ENCODE measurements at places on chromosomes 3 and 15.

GRCh38 chr3:27208961-27209616 lies 160.1 kb downstream of the NEK10 start:
- DNase-seq, result no peak

DNA sequence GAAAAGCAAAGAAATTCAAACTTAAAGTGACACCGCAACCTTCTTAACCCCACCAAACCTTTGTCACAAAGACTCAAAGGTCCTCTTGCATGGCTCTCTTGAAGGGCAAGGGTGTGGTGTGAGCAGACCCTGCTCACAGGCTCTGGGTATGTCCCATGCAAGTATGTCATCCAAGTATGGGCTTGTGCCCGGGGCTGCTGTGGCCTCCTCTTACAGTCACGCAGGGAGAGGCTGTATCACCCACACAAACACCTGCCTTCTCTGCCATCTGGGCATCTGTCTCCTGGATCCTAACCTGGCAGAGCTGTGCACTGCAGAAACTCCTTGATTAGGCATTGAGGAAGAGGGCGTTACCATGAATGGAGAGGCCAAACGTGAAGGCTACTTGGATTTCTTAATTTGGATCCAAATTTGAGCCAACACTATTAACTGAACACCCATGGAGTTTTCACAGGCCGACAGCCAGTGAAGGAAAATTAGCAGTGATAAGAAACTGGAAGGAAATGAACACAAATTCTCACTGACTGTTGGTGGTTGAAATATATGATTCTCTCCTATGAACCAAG lies 146.6 kb downstream of the DUT start:
- no peak for DNase-seq

GRCh38 chr3:27392950-27393679 lies 23.9 kb upstream of the NEK10 start:
- DNase-seq, result no peak

DNA sequence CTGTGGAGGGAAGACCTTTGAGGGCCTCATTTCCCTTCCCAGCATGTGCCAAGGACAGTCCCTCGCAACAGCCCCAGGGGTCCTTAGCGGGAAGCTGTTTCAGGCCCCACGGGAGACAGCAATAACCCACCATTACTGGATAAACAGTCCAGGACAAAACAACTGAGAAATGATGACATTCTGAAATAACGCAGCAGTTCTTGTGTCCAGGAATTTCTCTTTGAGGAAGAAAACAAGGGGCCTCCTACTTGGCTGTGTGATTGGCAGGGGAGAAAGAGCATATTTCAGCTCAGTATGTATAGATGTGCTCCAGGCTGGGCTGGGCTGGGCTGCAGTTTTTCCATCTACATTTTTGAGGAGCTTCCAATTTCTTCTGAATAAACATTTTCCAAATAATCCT lies 82.2 kb upstream of the THBS1 start:
- no peak for DNase-seq

DNA sequence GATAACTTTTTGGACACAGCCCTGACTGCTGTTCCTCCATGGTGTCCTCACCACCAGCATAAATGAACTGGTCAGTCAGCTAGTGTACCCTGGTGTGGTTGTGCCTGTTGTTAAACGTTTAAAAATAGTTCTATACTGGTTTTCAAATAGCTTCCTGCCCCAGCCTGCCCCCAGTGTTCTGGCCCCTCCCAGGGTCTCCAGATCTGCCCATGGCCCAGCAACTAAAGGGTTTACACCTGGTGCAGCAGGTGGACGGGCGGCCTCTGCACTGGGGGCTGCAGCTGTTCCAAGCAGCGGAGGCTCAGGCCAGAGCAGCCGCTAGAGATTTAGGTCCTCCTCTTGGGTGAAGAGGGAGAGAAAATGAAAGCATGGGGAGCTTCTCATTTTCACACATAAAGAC lies 6.1 kb upstream of the NR2E3 start:
- no peak for DNase-seq

DNA sequence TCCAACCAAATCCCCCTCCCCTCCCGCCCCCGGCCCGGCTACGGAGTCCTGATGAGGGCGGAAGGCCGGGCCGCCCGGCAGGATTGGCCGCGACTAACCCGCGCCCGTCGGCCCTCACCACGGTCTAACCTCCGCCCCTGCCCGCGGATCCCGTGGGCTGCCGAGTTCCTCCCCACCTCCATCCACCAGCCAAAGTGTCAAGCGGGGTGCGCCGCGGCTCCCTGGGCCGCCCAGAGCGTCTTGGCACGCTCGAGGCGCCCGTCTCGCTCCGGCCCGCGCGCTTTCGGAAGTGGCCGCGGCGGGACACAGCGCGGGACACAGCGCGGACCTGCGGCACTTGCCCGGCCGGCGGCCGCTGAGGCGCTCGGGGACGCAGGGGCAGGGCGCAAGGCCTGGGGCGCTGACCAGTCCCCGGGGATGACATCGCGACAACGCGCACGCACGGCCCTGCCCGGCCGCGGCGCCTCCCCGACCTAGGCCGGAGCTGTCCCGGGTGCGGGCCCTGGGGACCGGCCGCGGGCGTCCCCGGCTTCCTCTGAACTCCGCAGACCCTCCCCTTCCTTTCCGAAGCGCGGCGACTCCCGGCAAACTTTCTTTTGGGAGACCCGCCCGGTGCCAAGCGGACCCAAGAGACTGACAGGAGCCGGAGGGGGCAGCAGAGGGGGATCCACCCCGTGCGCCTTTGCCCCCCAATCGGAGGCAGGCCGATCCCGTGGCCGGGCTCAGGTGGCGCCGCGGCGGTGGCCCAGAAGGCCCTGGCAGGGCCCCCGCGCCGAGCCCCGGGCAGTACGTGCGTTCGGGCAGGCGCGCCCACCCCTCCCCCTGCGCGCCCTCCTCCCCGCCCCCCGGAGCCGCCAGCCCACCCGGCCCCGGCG lies 112.8 kb upstream of the ICE2 start:
- peak; percentile 91 for DNase-seq

DNA sequence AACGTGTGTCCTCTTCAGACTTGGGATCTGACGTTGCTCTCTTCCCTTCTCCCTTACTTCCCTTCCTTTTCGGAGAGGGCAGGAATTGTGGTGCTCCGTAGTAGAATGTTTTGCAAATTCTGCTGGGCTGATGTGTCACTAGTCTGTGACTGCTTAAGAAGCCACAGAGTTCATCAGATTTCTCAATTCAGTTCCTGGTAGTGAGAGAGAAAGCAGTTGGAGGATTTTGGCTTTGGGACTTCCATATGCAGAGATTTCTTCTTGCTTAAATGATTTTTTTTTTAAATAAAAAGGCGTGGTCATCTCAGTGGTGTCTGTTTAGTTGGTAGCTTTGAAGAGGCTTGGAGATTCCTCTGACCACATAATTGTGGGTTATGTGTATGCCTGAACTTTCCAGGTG lies 10.1 kb downstream of the CEMIP start:
- no peak for DNase-seq

GRCh38 chr3:111784001-111784400 lies 75.1 kb upstream of the PHLDB2 start:
- no peak for DNase-seq

DNA sequence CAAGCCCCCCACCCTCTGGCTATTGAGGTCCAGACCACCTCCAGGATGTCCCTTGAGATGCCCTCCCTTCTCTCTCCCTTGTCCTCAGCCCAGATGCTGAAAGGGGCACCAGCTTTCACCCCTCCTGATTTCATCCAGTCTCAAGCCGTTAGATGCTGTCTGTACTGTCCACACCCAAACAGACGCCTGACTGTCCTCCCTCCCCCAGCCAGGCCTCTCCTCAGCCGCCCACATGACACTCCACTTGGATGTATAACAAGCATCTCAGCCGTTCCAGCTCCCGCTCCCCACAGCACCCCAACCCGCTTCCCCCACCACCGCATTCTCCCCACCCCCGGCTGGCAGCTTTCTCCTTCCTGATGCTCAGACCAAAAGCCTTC lies 25.0 kb upstream of the CYP11A1 start:
- DNase-seq, result no peak

Measured in mesenteric fat pad (tissue), 1 donor.